ENCODE measurements at places on chromosomes 16 and 17.

DNA sequence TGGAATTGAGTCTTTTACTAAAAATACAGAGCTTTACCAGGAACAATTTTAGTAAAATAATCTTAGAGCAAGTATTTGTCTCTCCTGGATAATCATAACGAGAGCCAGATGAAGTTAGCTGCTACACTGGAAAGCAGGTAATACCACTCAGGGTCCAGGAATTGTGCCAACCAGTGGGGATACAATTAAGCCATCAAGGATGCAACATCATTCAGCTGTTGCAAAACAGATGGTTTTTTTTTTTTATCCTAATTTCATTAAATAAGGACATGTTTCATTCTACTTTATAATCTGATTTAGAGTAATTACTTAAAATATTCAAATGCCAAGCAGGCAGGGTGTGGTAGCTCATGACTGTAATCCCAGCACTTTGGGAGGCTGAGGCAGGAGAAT, 10.2 kb downstream of the MMD start:
- no peak for DNase-seq

- DNase-seq = no peak
These were observed 50.6 kb downstream of the MPHOSPH6 start for GRCh38 chr16:82119405-82119804.

DNA sequence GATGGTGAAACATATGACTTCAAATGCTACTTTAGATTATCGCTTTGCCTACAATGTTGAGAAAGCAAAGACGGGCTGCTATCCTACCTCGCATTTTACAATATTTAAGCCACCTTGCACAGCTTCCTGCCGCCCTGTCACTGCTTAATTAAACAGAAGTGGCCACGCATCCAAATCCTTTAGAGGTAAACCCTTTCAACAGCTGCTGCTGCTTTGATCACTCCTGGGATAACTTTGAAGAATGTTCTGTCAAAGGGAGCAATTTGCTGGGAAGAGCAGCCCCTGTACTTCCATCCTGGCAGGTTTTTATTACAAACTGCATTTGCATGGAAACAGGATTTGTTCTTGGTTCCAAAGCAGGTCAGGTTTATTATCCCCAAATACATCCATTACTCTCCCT, 24.2 kb upstream of the SSTR2 start:
- no peak for DNase-seq

DNA sequence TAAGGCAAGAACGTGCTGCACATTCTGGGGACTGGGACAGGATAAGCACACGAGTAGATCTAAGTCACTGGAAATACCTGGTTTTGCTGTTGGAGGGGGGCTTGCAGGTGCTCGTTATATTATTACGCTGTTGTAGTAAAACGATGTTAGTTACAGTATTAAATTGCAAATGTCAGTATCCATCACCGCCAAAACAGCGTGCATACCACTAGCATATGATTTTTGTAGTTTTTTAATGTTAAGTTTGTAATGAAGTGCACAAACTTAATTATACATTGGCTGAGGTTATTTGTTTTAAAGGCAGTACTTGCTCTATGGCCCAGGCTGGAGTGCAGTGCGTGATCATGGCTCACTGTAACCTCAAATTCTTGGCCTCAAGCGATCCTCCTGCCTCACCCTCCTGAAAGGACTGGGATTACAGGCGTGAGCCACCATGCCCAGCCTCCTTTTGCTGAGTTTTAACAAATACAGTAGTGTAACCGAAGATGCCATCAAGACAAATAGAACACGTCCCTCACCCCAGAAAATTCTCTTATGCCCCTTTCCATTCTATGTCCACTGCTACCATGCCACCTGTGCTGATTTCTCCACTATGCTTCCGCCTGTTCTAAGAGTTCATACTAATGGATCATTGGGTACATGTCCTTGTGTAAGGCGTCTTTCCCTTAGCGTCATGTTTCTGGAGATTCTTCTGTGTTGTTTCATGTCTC, 20.7 kb upstream of the CSNK1D start:
- no peak for DNase-seq

- DNase-seq = no peak
These were observed 123.0 kb downstream of the CDYL2 start for GRCh38 chr16:80681436-80681835.

GRCh38 chr16:81798311-81799137, 19.4 kb downstream of the PLCG2 start:
- DNase-seq = no peak

GRCh38 chr17:1896243-1897104, 66.7 kb downstream of the RPA1 start:
- no peak for DNase-seq

DNA sequence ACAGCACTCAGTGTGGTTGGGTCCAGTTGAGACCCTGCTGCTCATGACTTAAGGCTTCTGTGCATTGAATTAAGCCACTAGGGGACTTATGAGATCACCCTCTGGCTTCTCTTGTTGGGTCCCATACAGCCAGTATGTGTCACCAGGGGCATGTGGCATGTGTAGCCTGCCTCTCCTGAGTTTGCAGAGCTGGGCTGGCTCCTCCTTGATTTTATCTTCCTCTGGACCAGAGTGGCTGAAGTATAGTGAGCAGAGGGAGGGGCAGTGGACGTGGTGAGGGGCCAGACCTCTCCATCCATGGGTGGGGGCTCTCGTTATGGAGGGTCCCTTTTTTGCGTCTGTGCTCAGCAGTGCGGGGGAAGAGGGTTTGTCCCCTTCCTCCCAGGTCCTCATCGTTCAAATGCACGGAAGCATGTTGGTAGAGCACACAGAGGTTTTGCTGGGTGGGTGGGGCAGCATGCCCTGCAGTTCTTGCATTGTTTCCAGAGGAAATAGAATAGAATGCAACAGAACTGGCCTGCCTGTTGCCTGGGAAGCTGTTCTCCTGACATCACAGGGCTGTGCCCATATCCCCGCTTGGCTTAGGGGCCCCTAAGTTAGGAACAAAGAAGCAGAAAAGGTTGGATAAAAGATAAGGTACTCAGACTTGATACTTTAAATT, 77.4 kb downstream of the SPECC1 start:
- DNase-seq = no peak

- DNase-seq = no peak
These were observed 5.3 kb upstream of the IRX3 start for GRCh38 chr16:54291656-54292487.

- DNase-seq = no peak
These were observed 270.5 kb upstream of the SDK2 start for GRCh38 chr17:73914536-73915274.

- no peak for DNase-seq
These were observed 69.3 kb upstream of the TMEM97 start for GRCh38 chr17:28249706-28250105.

DNA sequence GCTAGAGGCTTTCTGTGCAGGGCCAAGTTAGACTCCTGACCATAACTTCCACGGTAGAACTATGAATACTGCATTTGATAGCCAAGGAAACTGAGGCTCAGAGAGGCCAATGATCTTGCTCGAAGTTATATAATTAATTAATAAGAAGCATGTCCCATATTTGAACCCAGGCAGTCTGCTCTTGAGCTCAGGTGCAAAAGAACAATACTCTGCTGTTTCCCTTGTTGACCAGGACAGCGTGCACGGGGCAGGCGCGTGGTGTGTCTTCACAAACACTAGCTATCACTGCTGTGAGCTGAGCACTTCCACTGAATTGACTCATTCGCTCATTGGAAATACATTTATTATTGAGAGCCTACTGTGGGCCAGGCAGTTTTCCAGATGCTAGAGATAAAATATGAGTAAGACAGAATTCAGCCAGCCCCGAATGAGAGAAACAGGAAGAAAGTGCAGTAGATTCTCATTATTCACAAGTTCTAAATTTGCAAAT, 1.6 kb downstream of the CHD9 start:
- no peak for DNase-seq

GRCh38 chr17:82592289-82592766, 55.9 kb downstream of the WDR45B start:
- DNase-seq = no peak

DNA sequence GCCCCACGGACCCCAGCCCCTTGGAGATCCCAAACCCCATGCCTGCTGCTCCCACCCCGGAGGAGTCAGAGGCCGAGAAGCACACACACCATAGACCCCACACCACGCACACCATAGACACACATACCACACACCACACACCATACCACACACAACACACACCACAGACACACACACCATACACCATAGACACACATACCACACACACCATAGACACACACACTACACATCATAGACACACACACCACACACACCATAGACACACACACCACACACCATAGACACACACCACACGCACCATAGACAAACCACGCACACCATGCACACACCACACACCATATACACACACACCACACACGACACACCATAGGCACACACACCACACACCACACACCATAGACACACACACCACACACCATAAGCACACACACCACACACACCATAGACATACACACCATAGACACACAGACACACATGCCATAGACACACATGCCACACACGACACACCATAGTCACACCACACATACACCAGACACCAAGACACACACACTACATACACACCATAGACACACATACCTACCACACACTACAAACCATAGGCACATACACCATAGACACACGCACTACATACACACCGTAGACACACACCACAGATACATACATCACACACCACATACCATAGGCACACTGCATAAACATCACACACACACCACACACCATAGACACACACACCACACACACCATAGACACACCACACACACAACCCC, 11.3 kb downstream of the TBC1D16 start:
- DNase-seq = no peak

DNA sequence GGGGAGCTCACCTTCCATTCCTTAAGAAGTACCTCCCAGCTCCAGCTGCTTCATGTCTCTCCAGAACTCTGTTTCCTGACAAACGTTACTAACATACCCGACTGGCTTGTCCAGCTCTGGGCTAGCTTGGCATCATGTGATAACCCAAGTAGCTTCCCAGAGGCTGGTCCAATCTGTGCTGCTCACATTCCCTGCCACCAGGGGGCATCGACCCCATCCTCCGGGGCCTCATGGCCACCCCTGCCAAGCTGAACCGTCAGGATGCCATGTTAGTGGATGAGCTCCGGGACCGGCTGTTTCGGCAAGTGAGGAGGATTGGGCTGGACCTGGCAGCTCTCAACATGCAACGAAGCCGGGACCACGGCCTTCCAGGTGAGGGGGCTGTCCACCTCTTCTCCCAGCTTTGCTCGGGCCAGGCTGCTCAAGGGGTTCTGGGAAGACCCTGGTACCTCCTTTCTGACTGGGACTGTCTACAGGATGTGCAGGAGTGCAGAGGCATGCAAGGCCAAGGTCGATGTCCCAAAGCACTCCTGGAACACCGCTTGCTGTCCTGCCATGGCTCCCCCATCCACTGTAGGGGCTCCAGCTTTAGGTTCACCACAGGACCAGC, 7.6 kb downstream of the EPX start:
- peak; percentile 44 for DNase-seq

- DNase-seq = no peak
These were observed 163.3 kb downstream of the KCNJ2 start for GRCh38 chr17:70332356-70333210.

DNA sequence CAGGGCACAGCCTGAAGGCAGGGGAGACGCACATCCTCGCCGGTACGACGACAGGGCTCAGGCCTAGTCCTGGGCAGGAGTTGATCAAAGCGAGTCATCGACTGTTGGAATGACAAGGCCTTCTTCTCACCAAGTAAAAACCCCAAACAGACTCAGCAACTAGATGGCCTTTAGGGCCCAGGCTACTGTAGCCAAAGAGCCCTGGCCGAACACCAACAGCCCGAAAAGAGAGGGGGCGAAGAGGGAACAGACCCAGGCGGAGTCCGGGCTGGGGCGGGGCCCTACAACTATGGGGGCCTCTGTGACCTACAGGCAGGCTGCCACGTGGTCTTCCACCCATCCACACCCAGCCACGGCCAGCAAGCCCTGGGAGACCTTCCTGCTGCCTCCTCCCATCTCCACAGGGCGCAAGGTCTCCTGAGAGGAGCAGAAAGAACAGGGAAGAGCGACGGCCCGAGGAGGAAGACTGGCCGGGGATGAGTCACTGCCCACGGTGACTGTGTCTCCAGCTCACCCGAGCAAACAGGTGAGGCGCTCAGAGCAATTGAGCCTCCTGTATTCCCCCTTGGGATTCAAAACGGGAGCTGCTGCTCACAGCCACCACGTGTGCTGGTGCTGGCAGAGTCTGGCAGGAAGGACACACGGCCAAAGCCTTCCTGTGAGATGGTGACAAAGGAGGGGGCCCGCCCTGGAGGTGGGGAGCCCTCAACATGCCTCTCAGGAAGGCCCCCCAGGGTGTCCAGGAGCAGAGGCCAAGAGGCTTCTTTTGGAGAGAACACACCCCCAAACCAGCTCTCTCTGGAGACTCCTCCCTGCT, 17.7 kb downstream of the SLC16A3 start:
- no peak for DNase-seq

DNA sequence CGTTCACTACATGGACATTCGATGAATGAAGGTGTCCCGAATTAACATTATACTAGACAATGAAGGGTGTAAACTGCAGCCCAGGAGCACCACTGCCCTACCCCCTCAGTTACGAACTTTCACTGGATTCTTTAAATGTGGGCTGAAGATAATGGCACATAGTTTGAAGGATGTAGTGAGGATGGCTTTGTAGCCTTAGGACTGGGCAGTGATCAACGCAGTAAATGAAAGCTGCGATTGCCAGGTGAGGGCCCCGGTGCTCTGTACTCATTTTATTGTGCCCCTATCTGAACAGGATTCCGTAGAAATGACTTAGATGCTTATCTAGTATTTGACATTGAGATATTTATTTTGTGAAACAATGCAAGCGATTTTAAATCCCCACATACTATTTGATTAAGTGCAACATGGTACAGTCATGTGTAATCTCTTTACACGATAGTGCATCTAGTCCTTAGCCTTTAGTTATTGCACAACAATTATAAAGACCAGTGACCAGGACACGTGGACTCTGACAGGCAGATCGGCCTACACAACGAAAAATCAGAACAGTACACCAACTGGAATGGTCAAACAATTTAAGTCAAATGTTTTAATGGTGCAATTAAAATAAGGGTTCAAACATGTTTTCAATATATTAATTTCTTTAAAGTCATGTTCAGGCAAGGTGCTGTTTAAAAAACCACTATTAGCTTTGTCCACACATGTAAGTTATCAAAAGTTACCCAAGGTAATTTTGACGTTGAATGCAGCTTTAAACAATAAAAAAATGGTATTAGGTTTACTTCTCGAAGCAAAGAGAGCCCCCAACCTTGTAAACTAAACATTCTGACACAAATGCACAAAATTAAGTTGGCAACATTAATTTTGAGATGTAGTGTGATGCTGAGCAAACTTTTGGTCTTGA, 17.4 kb upstream of the ERN1 start:
- DNase-seq = no peak

GRCh38 chr16:16882766-16883165, 503.8 kb downstream of the NPIPA7 start:
- no peak for DNase-seq

GRCh38 chr16:65524997-65525396, 403.1 kb upstream of the CDH11 start:
- no peak for DNase-seq

DNA sequence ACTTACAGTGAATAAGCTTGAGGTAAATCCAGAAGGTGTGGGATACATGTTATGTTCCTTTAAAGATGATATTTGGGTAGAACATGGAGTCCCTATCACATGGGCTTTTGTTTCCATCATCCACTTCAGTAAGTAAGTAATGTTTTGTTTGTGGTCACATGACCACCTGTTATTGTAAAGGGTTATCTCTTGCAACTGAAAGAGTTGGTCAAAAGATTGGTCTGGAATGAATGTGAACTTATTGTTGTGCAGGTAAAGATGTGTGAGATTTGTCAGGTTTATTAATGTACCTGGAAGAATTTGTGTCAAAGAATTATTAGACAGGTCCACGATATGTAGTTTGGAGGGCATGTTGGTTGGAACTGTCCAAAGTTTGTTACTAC, 1.6 kb downstream of the OMG start:
- DNase-seq = no peak

All from COR-L47 (cell line).